Pancreas (tissue), 10 donors: ENCODE measurements at places on chromosomes 2 and 18. TPM values are rescaled to one million over a fixed set of nuclear protein-coding genes. Genes with fewer than 3 reads are reported as not detected.

DNA sequence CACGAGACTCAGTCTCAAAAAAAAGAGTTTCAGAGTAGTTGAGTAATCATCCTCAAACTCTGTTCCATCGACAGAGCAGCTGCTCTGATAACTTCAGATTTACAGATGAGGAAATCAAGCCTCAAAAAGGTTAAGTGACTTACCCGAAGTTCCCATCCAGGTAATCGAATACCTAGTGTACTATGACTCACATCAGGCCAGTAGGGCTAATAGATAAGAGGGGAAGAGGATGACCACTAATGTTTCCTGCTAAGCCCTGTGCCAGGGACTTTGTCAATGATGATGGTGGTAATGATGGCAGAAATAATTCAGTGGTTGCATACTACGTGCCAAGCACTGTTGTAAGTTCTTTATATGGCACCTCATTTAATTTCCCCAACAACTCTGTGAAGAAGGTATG lies 80.9 kb downstream of the PLB1 start:
- DNase-seq, result no peak

DNA sequence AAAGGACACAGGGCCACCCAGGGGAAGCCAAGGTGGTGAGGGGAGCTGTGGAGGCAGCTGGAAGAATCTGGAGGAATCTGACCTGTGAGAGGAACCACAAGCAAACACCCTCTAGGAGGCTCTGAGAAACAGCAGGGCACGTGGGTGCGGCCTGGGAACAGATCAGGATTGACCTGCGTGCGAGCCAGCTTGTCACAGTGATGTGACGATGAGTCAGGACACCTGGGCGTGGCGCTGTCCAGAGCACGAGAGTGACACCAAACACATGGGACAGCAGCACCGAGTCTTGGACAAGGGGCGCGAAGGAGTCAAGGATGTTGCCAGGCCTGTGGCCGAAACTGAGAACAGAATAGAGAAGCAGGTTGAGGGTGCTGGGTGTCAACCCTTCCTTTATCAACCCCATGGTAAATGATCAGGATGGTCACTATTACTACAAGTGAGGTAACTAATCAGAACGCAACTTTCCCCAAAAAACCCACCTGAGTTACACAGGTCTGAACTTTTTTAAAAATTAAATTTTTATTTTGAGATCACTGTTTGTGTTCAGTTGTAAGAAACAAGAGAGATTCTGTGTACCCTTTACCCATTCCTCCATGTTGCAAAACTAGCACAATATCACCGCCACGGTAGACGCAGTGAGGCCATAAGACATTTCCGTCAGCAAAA lies 637 bp upstream of the SFT2D3 start:
- DNase-seq, result peak; percentile 32

DNA sequence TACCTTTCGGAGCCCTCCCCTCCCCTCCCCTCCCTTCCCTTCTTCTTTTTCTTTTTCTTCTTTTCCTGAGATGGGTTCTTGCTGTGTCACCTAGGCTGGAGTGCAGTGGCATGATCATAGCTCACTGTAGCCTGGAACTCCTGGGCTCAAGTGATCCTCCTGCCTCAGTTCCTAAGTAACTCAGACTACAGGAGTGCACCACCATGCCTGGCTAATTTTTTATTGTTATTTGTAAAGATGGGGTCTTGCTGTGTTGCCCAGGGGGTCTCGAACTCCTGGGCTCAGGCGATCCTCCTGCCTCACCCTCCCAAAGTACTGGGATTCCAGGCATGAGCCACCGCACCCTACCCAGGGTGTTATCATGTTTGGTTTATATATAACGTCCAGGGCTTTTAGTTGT lies 66.7 kb downstream of the ASB1 start:
- DNase-seq, result no peak

DNA sequence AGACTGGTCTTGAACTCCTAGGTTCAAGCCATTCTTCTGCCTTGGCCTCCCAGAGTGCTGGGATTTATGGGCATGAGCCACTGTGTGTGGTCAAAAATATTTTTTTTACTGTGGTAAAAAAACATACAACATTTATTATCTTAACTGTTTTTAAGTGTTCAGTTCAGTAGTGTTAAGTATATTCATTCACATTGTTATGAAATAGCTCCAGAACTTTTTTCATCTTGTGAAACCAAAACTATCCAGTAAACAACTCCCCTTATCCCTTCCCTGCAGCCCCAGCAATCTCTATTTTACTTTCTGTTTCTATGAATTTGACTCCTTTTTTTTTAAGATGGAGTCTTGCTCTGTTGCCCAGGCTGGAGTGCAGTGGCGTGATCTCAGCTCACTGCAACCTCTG lies 9.3 kb downstream of the RMC1 start:
- DNase-seq, result no peak

- DNase-seq, result no peak
Observed at GRCh38 chr18:32040936-32041335, 22.3 kb downstream of the RNF125 start.

GRCh38 chr18:74299746-74300145 lies 8.0 kb upstream of the CYB5A start:
- DNase-seq, result no peak

- DNase-seq, result no peak
Observed at GRCh38 chr2:12965540-12966269, 249.0 kb downstream of the TRIB2 start.

Gene SF3B6
- polyA plus RNA-seq, result 35.6 TPM

Gene RUFY4
- polyA plus RNA-seq, result 0.08 TPM
